Skeletal muscle cell (primary cell): ENCODE measurements at places on chromosomes 3 and 15.
A peak's percentile ranks its signal among the peaks of the same experiment; 100 is the strongest.

DNA sequence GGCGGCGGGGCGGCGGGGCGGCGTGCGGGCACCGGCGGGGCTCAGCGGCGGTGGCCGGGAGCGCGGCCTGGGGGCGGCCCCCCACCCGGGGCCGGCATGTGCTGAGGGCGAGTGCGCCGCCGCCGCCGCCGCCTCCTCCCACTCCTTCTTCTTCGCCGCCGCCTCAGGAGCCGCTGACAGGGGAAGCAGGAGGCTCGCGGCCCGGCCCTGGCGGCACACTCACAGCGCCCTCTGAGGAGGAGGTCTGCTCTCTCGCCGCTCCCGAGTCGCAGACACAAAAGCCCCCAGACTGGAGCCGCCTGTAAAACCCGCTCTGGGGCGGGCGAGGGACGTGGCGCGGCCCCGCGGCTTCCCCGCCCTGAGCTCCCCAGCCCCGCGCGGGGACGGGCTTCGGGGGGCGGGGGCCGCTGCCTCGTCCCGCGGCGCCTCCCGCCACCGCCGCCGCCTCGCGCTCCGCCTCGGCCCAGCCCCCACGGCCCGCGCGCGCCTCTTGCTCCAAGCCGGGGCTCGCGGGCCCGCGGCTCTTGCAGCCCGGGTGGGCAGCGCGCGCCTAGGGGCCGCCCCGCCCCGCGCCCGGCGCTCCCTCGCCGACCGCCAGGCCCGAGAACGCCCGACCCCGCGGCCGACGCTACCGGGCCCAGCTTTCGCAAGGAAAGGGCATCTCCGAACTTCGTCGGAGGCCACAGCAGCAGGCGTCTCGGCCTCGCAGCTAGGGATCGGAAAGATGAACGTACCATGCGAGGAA, at the start of gene PYGO1:
TSS of gene PYGO1 (minus strand) at position 276 of the 745 bp plus-strand sequence. CDS start 462 bp downstream, outside the sequence.
- DNase-seq, result peak; percentile 25

DNA sequence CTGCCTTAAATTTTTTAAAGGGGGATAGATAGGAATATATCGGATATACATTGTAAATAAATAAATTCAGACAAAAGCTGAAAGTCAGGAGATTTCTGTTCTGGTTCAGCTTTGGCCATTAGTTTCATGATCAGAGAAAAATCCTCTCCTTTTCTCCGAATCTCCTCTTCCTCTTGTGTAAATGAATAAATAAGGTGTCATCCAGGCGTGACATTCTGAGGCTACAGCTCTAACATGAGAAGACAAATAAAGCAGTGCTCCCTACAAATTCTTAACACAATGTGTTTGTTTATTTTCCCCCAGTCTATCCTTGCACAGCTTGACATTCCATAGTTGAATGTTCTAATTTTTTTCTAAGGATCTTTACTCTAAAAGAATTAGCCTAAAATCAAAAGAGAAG, 9.4 kb upstream of the MB21D2 start:
- DNase-seq, result no peak

- no peak for DNase-seq
Measured at GRCh38 chr3:194766845-194767244, 81.2 kb downstream of the FAM43A start.

GRCh38 chr15:45094358-45094730, 19.6 kb downstream of the DUOX2 start:
- no peak for DNase-seq

DNA sequence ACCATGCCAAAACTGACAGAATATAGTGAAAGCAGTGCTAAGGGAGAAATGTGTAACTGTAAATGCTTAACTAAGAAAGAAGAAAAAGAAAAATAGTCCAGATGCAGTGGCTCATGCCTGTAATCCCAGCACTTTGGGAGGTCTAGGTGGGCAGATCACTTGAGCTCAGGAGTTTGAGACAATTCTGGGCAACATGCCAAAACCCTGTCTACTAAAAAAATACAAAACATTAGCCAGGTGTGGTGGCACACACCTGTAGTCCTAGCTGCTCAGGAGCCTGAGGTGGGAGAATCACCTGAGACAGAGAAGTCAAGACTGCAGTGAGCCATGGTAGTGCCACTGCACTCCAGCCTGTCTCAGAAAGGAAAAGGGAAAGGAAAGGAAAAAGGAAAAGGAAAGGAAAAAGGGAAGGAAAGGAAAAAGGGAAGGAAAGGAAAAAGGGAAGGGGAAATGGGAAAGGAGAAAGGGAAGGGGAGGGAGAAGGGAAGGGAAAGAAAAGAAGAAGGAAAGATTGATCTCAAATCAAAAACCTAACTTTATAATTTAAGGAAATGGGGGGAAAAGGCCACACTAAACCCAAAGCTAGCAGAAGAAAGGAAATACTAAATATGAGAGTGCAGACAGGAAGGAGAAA, 20.3 kb downstream of the C3orf33 start:
- no peak for DNase-seq

- no peak for DNase-seq
Measured at GRCh38 chr3:110743202-110743601, 328.4 kb upstream of the NECTIN3 start.

DNA sequence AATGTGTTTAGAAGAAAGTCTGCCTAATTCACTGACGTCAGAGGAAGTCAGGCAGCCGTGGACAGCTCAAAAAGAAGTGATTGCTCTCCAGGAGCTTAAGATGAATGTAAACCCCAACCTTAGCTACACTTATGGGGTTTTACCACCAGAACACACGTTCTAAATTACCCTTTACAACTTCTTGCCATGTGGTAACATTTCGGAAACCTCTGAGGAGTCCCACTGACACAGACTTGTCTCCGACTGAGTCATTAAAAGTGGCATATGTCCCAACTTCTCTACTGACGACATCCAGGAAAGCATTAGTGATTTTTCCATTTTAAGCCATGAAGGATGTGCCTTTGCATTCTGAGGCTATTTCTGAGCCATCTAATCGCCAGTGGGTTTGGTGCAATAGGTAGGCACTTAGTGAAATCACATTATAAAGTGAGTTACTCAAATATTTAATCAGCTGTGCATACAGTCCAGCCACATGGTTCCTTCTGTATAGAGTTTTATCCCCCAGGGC, 32.4 kb downstream of the C2CD4A start:
- peak; percentile 41 for DNase-seq

DNA sequence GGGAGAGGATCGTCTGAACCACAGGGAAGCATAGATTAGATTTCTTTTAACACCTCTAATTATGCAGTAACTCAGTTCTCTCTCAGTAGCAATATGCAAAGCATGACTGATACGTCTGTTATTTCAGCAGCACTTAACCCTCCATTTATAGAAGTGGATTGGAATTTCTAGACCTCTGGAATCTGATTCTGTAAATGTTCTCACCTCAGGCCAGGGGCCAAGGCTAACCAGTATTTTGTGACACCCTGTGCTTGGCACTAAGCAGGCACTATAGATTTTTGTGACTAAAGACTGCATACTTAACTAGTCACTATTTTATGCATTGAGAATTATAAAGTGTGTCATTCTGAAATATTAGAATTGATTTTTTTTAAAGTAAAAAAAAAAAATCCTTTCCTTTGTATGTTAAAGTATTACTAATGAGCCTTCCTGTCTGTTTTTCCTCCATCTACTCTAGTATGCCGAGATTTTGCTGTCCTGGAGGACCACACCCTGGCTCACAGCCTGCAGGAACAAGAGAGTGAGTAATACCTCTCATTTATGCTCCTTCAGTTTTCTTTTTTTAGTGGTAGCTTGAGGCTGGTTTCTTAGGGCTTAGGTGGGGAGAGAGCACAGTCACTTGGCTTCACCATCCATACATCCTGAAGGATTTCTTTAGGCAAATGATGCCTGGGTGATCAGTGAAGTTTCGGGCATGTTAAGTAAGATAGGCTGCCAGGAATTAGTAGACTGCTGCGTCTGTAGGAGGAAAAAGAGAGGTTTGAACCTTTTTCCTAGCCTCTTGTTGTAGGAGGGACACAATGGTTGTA, 26.5 kb upstream of the UTS2B start:
- DNase-seq, result peak; percentile 37

GRCh38 chr15:22903961-22904534, 65.6 kb downstream of the NIPA2 start:
- no peak for DNase-seq

- DNase-seq, result no peak
Measured at GRCh38 chr15:100339999-100340398, 1.8 kb downstream of the ADAMTS17 start.

DNA sequence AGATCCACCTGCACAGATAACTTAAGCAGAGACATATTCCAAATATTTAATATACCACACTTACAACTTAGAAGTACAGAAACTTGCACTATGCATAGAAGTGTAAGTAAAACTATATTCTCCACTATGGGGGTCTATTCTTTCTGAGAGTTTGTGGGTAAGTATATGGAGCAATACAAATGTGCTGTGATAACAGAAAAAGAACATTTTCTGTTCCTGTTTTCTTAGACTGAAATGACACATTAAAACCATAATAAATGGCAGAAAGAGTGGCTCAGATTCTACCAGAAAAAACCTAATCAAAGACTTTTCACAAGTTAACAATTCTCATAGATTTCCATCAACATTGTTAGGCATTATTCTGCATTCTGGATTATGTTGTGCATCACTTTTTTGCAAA, 96.6 kb upstream of the WNT7A start:
- no peak for DNase-seq

DNA sequence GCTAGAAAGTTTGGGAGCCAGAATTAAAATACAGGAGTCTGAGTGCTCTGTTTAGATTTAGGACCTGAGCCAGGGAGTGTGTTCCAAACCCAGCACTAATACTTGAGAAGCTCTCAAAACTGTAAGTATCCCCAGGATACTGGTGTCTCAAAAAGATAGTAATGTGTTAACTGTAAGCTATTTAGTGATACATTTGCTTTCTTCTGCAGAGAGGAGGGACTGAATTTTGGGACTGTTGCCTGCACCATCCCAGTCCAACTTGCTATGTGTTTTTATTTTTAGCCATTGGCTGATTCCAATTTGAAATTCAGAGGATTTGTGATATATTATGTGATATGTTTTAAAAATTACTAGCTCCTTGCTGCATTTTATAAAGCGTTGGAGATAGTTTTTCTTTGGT, 31.5 kb downstream of the UBE2E1 start:
- no peak for DNase-seq

GRCh38 chr15:58185439-58185838, 47.3 kb downstream of the AQP9 start:
- DNase-seq, result no peak

GRCh38 chr3:53300826-53301225, 45.0 kb upstream of the TKT start:
- no peak for DNase-seq

GRCh38 chr3:25843332-25843731, 53.4 kb downstream of the OXSM start:
- no peak for DNase-seq

DNA sequence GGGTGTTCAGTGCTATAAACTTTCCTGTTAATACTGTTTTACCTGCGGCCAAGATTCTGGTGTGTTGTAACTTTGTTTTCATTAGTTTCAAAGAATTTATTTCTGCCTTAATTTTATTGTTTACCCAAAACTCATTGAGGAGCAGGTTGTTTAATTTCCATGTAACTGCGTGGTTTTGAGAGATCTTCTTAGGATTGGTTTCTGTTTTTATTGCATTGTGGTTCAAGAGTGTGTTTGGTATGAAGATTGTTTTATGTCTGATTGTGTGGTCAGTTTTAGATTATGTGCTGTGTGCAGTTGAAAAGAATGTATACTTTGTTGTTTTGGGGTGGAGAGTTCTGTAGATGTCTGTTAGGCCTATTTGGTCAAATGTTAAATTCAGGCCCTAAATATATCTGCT, 133.5 kb upstream of the GALNT15 start:
- no peak for DNase-seq

GRCh38 chr15:27854601-27855000, 244.5 kb downstream of the OCA2 start:
- no peak for DNase-seq

GRCh38 chr15:62118520-62119226, 46.4 kb downstream of the C2CD4B start:
- DNase-seq, result no peak

DNA sequence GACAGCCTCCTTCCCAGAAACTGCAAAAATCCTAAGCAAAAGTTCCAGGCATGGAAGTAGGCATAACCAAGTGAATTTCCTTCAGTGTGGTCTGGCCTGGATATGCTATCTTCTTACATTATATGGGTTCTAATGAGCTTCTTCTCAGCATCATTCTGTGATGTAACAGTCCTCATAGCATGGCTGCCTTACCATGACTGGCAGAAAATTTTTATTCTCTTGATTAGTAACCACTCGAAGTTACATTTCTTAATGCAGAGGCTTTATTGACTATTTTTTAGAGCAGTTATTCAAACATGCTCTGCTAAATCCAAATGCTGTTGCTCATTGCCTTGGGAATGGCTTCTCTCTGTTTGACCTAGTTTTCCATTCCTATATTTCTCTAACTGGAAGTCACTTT, 21.1 kb upstream of the CPNE4 start:
- DNase-seq, result no peak

GRCh38 chr3:138300647-138301046, 29.0 kb downstream of the NME9 start:
- DNase-seq, result no peak

DNA sequence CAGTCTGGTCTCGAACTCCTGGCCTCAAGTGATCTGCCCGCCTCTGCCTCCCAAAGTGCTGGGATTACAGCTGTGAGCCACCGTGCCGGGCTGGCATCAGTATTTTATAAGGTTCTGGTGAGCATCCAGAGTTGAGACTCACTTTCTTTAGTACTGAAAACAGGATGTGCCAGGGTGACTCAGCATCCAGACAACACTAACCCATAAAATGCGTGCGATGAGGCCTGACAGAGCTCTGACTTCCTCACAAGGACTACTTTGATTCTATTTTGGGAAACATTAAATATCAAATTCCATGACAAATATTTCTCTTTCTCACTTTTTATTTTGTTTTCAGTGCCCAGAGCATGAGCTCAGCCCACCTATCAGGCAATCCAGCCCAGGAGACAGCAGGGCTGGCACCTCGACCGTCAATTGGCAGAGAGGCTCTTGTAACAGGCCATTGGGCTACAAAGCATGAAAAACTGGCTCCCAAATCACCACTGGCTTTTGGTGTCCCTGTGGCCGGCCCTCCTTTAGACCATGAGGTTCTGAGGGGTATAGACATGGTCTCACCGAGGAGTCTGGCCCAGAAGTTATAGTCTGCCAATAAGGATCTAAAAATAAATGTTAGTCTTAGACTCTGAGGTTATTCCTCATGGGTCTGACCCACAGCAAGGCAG, 75.0 kb downstream of the FEM1B start:
- DNase-seq, result peak; percentile 91

- DNase-seq, result no peak
Measured at GRCh38 chr15:31049111-31049510, 52.4 kb downstream of the TRPM1 start.

GRCh38 chr15:101558221-101558941, 68.9 kb upstream of the PCSK6 start:
- no peak for DNase-seq

DNA sequence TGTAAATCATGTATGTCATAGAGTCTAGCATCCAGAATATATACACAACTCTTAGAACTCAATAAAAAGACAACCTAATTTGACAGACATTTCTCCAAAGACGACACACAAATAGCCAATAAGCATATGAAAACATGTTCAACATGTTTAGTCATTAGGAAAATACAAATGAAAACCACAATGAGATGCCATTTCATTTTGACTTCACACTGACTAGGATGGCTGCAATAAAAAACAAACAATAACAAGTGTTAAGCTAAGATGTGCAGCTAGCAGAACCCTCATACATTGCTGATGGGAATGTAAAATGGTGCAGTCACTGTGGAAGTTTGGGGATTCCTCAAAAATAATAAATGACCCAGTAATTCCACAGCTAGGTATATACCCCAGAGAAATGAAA, 16.4 kb downstream of the SPG11 start:
- DNase-seq, result no peak

- no peak for DNase-seq
Measured at GRCh38 chr3:33312361-33312760, 35.1 kb downstream of the FBXL2 start.

GRCh38 chr3:48276911-48277641, 36.2 kb downstream of the ZNF589 start:
- DNase-seq, result no peak
